Natural killer cell (primary cell): ENCODE measurements at places on chromosomes 1 and 21.

DNA sequence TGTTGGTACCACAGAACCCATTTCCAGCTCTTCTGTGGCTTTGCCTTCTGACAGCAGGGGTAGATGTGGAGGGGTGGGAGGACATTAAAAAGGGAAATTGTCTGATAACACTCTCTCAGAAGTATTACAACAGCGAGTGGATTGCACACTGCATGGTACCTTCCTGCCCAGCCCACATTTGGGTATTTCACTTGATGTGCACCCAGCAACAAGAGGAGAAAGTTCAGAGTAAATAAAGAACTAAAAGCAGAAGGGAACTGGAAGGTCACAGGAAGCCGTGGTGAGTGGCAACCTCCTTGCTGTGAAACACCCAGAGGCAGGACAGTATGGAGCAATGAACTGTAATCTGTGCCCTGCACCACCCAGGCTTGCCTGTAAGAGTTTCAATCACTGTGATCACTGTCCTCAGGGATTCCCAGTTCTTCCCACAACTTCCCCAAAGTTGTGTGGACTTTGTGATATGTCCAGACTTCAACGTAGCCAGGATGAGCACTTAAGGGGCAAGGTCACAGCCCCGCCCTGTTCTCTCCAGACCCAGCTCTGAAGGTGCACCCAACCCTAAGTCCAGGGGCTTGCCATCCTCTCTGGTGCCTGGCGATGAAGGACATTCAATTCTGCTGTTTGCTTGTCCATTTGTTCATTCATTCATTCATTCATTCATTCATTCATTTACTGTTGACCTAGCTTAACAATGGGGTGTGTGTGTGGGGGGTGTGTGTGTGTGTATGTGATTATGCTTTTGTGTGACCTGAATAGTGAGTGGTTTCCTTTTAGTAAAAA lies 18.7 kb upstream of the F5 start:
- DNase-seq = peak; percentile 27

GRCh38 chr1:117561551-117561950 lies 44.3 kb upstream of the TENT5C start:
- DNase-seq = no peak

GRCh38 chr1:84996846-84997666 lies at the start of gene MCOLN2:
MCOLN2 (minus strand) TSS chr1:84997113; CDS start chr1:84996872, 241 bp downstream.
- peak; percentile 77 for DNase-seq

DNA sequence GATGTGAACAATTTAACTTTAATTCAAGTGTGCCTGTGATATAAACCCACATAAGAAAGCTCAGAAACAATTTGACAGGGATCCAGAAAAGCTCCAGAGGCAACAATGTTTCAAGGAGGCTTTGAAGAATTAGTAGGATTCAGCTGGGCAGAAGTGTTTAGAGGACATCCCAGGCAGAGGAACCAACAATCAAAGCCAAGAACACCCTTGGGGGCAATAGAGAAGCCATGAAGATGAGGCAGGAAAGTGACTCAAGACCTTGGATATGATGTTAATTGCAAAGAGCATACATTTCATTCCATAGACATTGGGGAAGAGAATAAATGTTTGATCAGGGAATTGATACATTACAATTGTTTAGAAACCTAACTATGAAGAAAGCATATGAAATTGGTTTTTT lies 280.3 kb downstream of the LTN1 start:
- no peak for DNase-seq

- no peak for DNase-seq
These were observed 33.5 kb upstream of the C1orf53 start for GRCh38 chr1:197868751-197869489.

DNA sequence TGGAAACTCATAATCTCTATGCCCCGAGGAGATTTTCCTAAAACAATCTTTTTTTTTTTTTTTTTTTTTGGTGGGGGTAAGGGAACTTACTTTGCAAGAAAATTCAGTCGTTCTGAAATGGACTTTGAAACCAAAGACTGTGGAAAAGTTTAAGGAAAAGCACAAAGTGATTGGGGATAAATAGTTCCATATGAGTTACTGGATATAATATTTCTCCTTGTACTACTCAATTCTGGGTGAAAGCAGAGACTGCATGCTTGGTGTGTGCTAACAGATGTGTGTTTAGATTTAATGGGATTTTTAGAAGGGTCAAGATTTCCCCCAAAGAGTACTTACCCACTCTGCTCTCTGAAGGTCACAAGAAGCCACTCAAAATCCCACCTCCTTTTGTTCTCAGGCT lies 204.9 kb upstream of the USP24 start:
- no peak for DNase-seq

GRCh38 chr1:109822749-109823542 lies 59.2 kb upstream of the EPS8L3 start:
- peak; percentile 6 for DNase-seq

DNA sequence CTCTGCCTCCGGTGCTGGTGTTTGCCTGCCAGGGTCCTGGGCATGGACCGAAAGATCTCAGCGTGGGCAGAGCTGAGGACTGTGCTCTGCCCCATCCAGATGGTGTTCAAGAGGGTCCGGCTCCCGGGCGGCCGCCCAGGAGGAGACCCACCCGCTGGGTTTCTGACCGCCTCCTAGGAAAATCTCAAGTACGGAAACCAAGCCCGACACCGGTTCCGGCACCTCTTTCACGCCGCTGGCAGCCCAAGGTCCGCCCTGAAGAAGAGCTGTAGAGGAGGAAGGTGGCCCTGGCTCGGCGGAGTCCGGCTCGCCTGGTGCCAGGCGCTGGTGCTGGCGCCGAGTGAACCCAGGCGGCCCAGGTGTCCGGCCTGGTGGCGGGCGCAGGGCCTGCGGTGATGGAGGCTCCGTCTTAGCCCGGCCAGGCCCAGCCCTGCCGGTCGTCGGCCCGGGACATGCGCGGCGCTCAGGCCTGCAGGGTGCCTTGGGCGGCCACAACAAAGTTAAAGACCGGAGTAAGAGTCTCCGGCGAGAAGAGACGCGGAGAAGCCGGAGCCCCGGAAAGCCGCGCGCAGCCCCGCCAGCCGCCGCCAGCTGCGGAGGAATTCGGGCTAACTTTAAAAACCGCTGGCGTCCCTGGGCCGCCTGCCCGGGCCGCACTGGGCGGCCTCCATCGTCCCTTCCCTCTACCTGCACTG lies 1.5 kb downstream of the GRIK3 start:
- DNase-seq = no peak

DNA sequence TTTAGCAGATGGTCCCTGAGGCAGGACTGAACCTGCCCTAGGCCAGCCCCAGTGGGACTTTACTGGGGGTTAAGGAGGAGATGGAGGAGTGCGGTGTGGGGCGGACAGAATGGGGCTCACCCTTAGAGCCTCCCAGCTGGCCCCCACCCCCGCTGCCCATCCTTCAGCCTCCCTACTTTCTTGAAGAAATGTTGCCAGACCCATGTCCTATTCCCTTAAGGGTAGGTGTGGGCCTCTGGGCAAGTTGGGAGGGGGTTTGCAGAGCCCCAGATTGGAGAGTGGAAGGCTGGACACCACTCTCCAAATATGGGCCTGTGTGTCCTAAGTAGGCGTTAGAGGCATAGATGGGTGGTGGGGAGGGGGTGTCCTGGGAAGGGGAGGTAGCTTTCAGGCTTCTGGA lies 19.2 kb upstream of the EPS8L3 start:
- no peak for DNase-seq

GRCh38 chr1:209400351-209401220 lies 182.9 kb upstream of the CAMK1G start:
- no peak for DNase-seq

GRCh38 chr1:207956986-207957385 lies 46.1 kb upstream of the CD34 start:
- no peak for DNase-seq

GRCh38 chr1:109640285-109640865 lies 15.5 kb upstream of the GSTM4 start:
- peak; percentile 92 for DNase-seq

- no peak for DNase-seq
These were observed 6.4 kb downstream of the LAMC1 start for GRCh38 chr1:183029591-183030000.

DNA sequence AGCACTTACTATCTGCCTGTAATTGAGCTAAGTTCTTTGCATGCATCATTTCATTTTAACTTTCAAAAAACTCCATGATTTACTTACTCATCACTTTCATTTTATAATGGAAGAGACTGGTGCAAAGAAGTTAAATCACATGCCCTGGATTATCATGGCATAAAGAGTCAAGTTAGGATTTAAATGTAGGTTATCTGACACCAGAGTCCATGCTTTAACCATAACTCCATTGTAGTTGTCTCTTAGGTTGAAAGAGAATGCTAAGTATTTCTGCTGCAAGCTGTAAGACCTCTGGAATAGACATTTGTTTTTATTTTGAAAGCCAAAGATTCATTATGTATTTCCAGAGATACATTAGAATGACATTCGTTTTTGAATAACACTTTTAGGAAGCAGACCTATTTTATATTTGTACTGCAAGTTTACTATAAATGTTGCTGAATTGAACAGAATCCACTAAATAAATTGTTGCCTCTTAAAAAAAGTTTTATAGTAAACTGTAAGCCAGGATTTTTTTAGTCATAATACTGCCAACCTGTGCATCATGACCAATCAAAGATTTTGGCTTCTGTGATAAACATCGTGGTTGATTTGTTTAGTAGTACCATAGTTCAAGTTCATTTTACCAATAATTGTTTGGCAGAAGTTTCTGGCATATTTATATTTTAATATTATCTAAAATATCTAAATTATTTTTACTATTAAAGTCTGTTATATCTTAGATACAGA lies 26.1 kb downstream of the CFH start:
- no peak for DNase-seq

DNA sequence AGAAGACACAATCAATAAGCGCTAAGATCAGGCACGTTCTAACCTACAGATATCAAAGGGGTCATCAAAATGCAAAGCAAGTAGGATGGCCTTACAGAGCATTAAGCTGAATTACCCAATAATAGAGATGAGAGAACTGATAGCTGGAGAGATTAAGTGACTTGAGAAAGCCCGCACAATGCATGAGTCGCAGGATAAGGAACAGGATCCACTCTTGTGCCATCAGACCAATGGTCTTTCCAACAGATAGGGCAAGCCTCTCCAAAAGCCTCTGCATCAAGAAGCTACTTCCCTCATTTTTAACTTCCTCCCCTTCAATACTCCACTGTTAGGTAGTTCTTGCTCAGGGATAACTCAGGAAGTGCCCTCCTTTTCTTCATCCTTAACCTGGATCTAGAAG lies 2.6 kb downstream of the CHML start:
- no peak for DNase-seq

- DNase-seq = no peak
These were observed 81.9 kb downstream of the RGL1 start for GRCh38 chr1:183886853-183887252.

- DNase-seq = no peak
These were observed 147.8 kb upstream of the MAP1LC3C start for GRCh38 chr1:242146652-242147051.

GRCh38 chr1:48803474-48803873 lies 26.8 kb upstream of the BEND5 start:
- no peak for DNase-seq

DNA sequence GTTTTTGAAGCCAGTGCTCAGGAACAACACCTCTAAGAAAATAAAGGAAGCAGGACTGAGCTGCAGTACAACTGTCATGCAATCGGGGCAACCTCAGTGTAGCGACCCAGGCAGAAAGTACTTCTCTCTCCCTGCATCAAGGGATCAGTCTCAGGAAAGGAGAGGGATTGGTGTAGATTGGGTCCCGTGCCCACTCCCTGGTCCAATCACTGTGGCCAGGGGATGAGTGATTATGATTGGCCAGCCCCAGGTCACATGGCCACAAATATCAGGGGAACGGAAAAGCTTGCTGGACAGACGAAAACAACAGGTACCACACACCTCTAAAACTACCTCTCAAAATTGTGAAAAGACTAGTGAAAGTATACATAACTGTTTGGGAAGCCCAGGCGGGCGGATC lies 136.2 kb upstream of the F3 start:
- no peak for DNase-seq

- DNase-seq = peak; percentile 79
These were observed 36.7 kb upstream of the THEM4 start for GRCh38 chr1:151945725-151946722.

GRCh38 chr1:77524038-77524437 lies 158.4 kb downstream of the ZZZ3 start:
- no peak for DNase-seq

GRCh38 chr1:163315773-163316374 lies 5.9 kb upstream of the NUF2 start:
- DNase-seq = peak; percentile 74

DNA sequence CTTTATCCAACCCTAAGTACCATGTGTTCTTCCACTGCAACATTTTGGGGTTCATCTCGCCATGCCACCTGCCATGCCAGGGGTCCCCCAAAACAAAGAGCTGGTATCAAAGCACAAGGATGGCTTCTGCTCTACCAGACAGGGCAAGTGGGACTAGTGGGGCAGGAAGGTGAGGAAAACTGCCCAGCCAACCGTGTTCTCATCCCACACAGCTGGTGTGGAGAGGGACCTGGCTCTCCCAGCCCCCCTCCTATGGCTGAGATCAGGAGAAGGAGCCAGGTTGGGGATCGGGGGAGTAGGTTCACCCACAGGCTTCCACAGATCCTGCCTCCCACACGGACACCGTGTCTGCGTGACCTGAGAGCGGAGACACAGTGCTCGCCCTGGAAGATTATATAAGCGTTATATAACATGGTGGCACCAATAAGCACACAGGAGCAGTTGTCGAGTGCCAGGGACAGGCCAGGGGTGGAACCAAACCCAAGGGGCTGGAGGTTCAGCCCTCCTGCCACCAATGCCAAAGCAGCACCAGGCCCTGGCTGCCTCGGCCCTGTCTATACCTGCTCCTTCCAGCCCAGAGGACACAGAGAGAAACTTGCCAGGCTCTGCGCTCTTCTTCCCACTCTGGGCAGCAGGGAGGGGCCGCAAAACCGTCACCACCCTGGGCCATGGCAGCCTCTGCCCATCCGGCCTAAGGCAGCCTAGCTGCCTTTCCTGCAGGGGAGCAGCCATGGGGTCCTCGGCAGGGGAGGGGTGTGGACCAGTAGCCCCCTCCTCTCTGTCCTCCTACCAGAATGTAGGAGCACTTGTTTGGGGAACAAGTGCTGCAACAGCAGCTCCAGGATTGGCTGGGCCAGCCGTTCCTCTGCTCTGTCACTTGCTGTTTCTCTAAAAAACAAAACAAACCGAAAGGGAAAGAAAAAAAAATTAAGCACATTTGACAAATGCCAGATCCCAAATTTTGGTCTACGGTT lies 43.5 kb downstream of the CD34 start:
- DNase-seq = peak; percentile 62

DNA sequence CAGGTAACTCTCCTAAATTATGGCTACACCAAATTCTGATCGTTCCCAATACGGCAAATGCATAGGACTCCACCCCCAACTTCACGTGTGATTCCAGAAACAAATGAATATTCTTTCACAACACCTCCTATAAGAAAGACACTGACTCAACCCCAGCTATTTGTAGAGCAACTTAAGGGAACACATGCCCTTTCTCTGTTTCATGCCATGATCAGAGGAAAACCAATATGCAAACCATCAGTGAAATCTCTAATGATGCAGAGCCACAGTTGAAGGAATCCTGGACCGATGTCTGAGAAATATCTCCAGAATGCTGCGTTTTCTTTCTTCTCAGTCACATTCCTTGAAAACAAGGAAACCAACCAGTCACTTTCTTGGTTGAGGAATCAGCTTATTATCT lies 164.2 kb upstream of the PTBP2 start:
- DNase-seq = no peak

GRCh38 chr1:199176713-199177112 lies 537.9 kb downstream of the PTPRC start:
- DNase-seq = no peak
